ENCODE measurements at places on chromosomes 7 and 10. TPM values are rescaled to one million over a fixed set of nuclear protein-coding genes. Genes with fewer than 3 reads are reported as not detected.

The UPK3B gene
- not detected for total RNA-seq

The CLRN3 gene
- not detected for total RNA-seq

The PIK3CG gene
- total RNA-seq = under 0.01 TPM

The SKIDA1 gene
- 0.18 TPM for total RNA-seq

The MYL10 gene
- total RNA-seq = not detected

The GJD4 gene
- not detected for total RNA-seq

The BMI1 gene
- 36.8 TPM for total RNA-seq

The C7orf33 gene
- not detected for total RNA-seq

The PARP12 gene
- total RNA-seq = 9.2 TPM

The TMEM72 gene
- not detected for total RNA-seq

The ANK3 gene
- total RNA-seq = 167 TPM

The TMEM140 gene
- total RNA-seq = 1.6 TPM

The ANKRD1 gene
- total RNA-seq = 178 TPM

The PCGF5 gene
- total RNA-seq = 61.6 TPM

The PNLIPRP1 gene
- total RNA-seq = not detected

The PRF1 gene
- total RNA-seq = not detected

The ZNRF2 gene
- 4.2 TPM for total RNA-seq

The SLF2 gene
- 6.9 TPM for total RNA-seq

The CPN1 gene
- total RNA-seq = not detected

The SFTPD gene
- 0.36 TPM for total RNA-seq

The TMEM106B gene
- total RNA-seq = 39.5 TPM

The ELFN1 gene
- total RNA-seq = 0.65 TPM

The RAB19 gene
- not detected for total RNA-seq

The CHRM2 gene
- total RNA-seq = not detected

The LGI1 gene
- total RNA-seq = not detected

Data from cardiac atrium fibroblast (primary cell).